ENCODE measurements at places on chromosomes 2 and 18.

- peak; percentile 11 for DNase-seq
Observed at GRCh38 chr2:100142393-100142792, at the start of gene AFF3. TSS of gene AFF3 (minus strand) at chr2:100142590. CDS start at chr2:100104454, 38,136 bp downstream.

- no peak for DNase-seq
Observed at GRCh38 chr2:69535817-69536241, 98.6 kb upstream of the NFU1 start.

DNA sequence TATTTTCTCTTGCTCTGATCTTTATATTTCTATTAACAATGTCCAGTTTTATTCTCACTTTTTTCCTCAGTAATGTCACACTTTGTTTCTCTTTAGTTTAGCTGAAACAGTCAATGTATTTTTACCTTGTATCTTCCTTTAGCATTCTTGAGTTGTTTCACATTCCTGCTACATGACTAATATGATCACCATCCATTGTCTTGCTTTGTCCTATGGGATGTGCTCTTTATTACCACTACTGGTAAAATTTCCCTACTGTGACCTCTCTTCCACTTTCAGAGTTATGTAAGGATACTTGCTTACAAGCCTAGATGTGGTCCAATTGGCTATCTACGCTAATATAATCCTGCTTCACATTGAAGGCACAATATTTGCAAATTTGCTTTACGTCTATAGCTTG, 457.9 kb downstream of the PIK3C3 start:
- DNase-seq = no peak

GRCh38 chr18:9475643-9476591, 604 bp downstream of the RALBP1 start:
- peak; percentile 45 for DNase-seq

GRCh38 chr2:42572297-42573081, 4.1 kb downstream of the MTA3 start:
- DNase-seq = no peak

DNA sequence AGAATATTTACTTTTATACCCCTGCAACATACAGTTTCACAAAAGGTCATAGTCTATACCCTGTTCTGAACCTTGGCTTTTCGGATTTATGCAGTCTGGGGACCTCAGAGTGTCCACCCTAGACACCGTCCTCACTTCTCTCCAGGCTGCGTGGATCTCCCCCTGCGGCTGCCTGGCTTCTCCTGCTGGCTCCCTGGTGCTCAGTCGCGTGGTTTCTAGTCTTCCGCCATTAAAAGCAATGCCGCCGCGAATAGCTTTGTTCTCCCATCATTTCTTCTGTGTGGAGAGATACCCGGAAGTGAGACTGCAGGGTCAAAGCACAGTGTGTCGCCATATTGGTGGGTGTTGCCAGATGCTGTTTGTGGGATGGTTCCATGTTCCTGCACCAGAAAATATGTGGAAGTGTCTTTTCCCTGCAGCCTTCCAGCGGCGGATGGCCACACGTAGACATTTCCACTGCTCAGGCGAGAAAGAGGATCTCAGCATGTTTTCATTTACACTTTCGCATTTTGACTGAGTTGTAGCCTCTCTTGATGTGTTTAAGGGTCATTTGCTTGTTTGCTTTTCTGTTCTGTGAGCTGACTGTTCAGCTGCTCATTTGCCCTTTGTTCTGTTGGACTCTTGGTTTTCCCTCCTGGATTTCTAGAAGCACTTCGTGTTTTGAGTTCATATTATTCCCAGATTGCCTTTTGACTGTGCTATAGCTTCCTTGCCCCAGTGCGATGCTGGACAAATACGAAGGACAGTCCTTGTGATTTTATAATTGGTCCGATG, 22.9 kb upstream of the ASB1 start:
- no peak for DNase-seq

DNA sequence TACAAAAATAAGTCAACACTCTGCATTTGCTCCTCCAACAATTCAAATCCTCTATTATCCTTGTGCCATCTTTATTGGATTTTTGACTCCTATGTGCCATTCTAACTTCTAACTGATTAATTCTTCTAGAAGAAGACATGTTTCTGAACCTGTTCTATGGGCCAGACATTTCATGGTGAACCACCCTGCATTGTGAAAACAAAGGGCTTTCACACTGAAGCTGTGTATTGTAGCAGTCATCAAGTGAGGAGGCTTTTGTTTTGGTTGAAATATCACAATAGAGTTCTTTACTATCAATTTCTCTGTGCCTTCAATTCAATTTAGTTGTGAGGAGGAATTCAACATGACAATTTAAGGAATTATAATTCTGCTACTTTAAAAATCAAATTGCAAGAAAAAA, 357.9 kb downstream of the PLCL1 start:
- DNase-seq = no peak

Measured in activated CD4-positive, alpha-beta T cell treated with anti-CD3 and anti-CD28 coated beads for 24 hours (primary cell).